ENCODE measurements at places on chromosomes 3 and 15. TPM values are rescaled to one million over a fixed set of nuclear protein-coding genes. Genes with fewer than 3 reads are reported as not detected.
A peak's percentile ranks its signal among the peaks of the same experiment; 100 is the strongest.

DNA sequence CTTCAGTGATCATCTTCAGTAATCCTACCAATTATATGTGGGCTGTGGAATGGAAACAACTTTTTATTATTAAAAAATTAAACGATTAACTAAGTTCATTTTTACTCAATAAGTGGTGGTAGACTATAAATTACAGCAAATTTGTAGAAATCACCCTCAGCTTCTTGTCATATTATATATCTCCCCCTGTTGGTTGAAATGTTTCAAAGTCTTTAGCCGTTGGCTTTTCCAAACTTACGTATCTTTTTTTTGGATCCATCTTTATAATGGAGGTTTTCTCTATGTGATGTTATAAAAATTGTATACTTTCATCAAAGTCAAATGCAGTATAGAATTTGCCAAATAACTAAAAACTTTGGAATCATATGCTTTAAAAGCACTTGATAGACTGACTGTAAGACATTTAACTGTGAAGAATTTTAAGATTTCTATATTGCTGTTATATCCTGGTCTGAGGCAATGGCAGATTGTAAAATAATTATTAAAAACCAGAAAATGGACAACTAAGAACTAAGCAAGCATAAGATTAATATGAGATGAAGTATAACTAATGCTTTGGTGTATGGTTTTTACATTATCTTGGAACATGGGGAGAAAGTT, 44.7 kb downstream of the ATP11B start:
- H3K4me1 ChIP-seq, result peaks cover under 1% of the 10 kb centered on the region
- H3K36me3 ChIP-seq, result peaks cover 30% of the 10 kb centered on the region
- no peaks in the 10 kb centered on the region for H3K27me3 ChIP-seq
- H3K27ac ChIP-seq, result no peak overlapping the region
- no peak overlapping the region for H3K4me3 ChIP-seq

DNA sequence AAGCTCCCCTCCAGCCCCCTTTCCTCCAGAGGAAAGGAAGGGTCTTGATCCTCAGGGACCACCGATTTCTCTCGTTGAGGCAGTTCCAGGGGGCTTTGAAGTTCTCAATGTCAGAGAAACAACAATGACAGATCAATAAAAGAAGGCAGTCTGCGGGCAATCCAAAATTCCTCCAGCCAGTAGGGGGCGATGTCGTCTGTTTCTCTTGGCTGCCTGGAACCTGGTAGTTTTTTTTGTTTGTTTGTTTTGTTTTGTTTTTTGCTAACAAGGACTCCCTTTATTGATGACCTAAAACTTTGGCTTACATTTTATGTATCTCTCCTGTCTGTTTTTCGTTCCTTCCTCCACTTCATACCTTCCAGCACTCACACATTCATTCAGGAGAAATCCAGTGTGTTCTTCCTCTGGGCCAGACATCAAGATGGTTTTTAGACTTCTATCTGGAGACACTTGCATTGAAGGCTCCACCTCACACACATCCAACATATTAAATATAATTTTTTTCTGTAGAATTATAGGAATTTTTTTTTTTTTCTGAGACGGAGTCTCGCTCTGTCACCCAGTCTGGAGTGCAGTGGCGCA, 276.6 kb downstream of the RPLP1 start:
- no peaks in the 10 kb centered on the region for H3K4me1 ChIP-seq
- no peak for DNase-seq
- no peaks in the 10 kb centered on the region for H3K36me3 ChIP-seq
- no peak overlapping the region for H3K27ac ChIP-seq

DNA sequence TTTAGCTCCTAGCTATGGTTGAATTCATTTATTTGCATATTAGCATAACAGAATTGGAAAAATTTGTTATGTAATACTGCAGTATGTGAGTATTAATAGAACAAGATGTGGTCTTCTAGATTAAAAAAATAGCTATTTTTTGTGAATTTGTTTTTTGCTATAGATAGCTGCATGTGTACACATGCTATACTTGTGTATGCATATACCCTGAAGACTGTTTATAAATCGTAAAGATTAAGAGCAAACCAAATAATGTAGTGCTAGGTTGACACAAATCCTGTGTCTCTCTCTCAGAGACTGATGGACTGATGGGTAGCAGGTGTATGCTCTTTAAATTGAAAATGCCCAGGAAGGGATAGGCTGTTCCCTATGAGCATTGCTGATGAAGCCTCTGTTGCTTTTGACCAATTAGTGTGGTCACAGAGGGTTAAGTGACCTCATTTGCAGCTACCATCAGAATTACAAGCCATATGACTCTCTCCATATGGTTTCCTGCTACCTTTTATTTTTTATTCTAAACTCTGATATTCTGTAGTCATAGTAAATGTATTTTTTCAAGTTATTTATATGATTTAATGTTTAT, 9.0 kb downstream of the PLCL2 start:
- H3K4me1 ChIP-seq, result peaks cover 6% of the 10 kb centered on the region
- no peak for DNase-seq
- H3K27me3 ChIP-seq, result no peaks in the 10 kb centered on the region
- H3K36me3 ChIP-seq, result no peaks in the 10 kb centered on the region
- H3K4me3 ChIP-seq, result no peak overlapping the region

DNA sequence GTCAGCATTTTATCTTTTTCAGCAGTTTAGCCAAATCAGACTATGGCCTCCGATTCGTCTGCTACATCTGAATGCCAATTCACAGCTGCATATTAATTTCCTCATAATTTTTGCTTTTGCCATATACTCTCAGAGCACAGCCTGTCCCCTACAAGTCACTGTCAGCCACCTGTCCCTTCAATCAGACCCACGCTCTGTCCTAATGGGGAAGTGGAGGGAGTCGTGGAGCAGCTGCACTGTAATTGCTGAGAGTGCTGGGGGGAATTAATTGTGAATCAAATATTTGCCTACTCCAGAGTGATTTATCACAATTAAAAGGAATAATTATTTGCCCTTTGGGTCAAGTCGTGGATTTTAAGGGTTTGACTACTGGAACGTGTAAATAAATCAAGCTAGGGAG, 75.5 kb downstream of the EBLN2 start:
- peaks cover 58% of the 10 kb centered on the region for H3K27me3 ChIP-seq
- DNase-seq, result peak; percentile 11
- H3K27ac ChIP-seq, result no peak overlapping the region
- H3K4me1 ChIP-seq, result no peaks in the 10 kb centered on the region
- H3K4me3 ChIP-seq, result no peak overlapping the region

DNA sequence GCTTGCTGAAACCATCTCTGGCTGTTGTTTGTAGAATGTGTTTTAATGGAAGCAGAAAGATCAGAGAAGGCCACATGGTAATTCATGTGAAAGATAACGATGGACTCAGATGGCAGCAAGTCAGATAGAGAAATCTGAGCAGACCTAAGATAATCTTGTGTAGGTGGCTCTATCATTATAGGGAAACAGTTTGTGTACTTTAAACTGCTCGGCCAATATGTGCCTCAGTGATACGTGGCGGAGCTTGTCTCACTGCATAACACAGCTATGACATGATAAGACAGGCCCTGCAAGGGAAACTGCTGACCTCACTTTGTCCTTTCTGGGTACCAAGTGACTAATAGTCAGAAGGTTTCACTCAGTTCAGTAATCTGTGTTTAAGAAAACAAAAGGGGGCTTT, 51.0 kb downstream of the MME start:
- no peak overlapping the region for H3K4me3 ChIP-seq
- no peak overlapping the region for H3K27ac ChIP-seq
- no peak for DNase-seq
- no peaks in the 10 kb centered on the region for H3K36me3 ChIP-seq
- H3K27me3 ChIP-seq, result no peaks in the 10 kb centered on the region

- peaks cover 24% of the 10 kb centered on the region for H3K4me1 ChIP-seq
- no peak overlapping the region for H3K4me3 ChIP-seq
- no peak overlapping the region for H3K27ac ChIP-seq
- no peak for DNase-seq
Measured at GRCh38 chr15:77581896-77582569, 50.7 kb downstream of the LINGO1 start.

DNA sequence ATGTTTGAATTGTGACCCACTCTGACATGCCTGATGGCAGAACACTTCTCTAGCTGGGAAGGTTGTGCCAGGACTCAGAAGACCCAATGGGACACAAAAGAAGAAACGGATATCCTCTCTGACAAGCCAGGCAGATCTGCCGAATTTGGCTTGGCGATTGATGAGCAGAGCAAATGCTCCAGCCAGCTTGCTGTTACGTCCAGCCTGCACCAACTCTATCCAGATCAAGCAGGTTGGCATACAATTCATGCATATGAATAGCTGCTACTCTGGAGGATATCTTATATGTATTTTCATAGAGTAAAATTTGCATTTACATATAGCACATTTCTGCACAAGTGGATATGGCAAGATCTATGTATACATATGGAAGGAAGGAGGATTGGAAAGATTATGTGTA, 102.8 kb downstream of the PEX5L start:
- no peak for DNase-seq
- H3K27me3 ChIP-seq, result peaks cover 42% of the 10 kb centered on the region
- H3K4me3 ChIP-seq, result no peak overlapping the region

DNA sequence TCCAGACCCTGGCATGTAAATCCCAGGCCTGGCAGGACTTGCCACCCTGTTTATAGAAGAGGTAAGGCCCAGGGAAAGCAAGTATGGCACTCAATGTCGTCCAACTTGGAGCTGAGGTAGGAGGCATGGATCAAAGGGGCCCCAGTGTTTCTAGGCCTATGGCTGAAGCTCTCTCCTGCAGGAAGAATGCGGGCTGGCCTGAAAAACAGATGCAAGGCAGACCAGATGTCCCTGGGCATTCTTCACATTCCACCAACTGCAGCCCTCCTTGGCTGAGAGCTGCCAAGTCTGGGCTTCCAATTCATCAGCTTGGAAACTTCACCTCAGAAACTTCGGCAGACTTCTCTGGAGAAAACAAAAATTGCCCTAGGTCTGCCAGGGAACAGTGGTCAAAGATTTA, 22.2 kb downstream of the MESD start:
- H3K4me1 ChIP-seq, result peaks cover 25% of the 10 kb centered on the region
- peak overlapping the region; percentile 56 for H3K27ac ChIP-seq
- no peak overlapping the region for H3K4me3 ChIP-seq
- H3K36me3 ChIP-seq, result peaks cover 23% of the 10 kb centered on the region

- H3K36me3 ChIP-seq, result peaks cover 14% of the 10 kb centered on the region
- no peak for DNase-seq
- H3K27ac ChIP-seq, result no peak overlapping the region
- no peak overlapping the region for H3K4me3 ChIP-seq
- H3K27me3 ChIP-seq, result no peaks in the 10 kb centered on the region
- H3K4me1 ChIP-seq, result no peaks in the 10 kb centered on the region
Measured at GRCh38 chr15:76636059-76636458, 269.1 kb downstream of the SCAPER start.

GRCh38 chr3:115704661-115705338, 81.5 kb downstream of the GAP43 start:
- no peak overlapping the region for H3K4me3 ChIP-seq
- H3K27ac ChIP-seq, result no peak overlapping the region
- H3K4me1 ChIP-seq, result peaks cover 7% of the 10 kb centered on the region

DNA sequence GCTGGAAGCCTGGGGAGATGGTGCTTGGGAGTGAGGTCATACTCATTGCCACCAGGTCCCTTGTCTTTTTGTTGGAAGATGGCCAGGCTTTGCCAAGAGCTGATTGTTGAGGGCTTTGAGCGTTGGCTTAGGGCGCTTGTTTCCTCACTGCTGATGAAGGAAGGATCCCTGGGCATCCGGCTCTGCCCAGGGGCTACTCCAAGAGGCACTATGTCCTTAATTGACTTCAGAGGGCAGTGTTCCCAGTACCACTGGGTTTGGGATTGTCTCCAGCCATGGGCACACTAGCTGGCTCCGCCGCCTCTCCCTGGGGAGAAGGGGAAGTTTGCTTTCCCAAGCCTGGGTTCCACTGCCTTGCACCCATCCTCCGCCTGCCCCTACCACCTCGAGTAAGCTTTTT, 57.2 kb upstream of the RGMA start:
- H3K36me3 ChIP-seq, result no peaks in the 10 kb centered on the region
- no peak for DNase-seq
- no peaks in the 10 kb centered on the region for H3K4me1 ChIP-seq
- H3K4me3 ChIP-seq, result no peak overlapping the region
- H3K27ac ChIP-seq, result no peak overlapping the region
- no peaks in the 10 kb centered on the region for H3K27me3 ChIP-seq

DNA sequence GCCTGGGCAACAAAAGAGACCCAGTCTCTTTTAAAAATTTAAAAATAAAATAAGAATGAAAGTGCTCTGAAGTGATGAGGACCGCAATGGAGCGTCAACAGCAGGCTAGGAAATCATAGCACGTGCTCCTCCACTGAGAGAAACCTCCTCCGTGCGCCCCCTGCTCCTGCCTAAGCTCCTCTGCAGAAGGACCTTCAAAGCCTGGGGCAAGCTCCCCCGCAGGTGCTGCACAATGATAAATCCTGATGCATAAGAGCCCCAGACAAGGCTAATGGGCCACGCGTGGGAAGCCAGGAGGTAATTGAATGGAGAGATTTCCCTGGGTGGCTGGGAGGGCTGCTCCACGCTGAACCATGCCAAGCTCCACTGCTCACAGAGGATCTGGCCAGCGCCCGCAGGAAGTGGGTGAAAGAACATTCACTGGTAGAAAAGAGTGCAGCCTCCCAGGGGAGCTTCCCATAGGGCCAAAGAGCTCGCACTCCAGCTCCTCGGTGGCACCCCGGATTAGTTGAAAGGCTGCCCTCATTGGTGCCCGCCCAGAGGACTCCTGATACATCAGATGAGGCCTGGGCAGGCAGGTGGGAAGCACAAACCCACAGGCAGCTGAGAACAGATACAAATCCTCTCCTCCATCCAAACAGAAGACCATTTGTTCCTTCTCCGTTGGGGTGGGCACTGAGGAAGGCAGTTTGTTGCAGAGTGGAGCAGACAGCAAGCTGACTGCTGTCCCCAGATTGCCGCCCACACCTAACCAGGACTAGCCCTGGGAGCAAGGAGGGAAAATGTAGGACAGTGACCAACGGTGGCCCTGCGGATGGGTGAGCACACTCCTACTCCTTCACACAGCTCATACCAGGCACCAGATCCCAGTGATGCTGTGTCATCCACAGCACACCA, 52.5 kb downstream of the CPN2 start:
- no peak overlapping the region for H3K4me3 ChIP-seq
- peaks cover 17% of the 10 kb centered on the region for H3K4me1 ChIP-seq
- peaks cover 11% of the 10 kb centered on the region for H3K27me3 ChIP-seq
- H3K27ac ChIP-seq, result no peak overlapping the region
- no peaks in the 10 kb centered on the region for H3K36me3 ChIP-seq

The TGM5 gene
- total RNA-seq, result not detected

The ANKUB1 gene
- total RNA-seq, result not detected

The PARP15 gene
- 0.08 TPM for total RNA-seq

The ADAMTS9 gene
- 1.5 TPM for total RNA-seq

The GPR176 gene
- 22.0 TPM for total RNA-seq

The CFAP91 gene
- total RNA-seq, result not detected

The SELENOS gene
- total RNA-seq, result 60.4 TPM
